ENCODE measurements at places on chromosomes 1 and 21.

- peak; percentile 54 for DNase-seq
These were observed 34.7 kb upstream of the GPR25 start for GRCh38 chr1:200837931-200838571.

DNA sequence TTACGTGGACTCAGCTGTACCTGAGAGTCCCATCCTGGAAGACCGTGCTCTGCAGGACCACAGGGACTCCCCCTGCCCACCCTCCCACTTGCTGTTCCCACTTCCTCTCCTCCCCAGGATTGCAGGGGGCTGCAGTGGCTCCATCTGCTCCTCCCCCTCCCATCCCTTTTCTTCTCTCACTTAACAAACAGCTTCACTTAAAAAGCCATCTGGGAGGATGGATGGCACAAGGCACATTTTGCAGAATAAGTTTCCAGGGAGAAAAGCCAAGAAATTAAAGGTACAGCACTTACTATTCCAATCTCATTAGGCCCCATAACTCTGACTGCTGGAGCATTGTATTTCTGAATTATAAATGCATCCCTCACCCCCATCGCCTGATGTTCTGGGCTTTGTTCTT, 458.7 kb downstream of the PTPRU start:
- DNase-seq = no peak

DNA sequence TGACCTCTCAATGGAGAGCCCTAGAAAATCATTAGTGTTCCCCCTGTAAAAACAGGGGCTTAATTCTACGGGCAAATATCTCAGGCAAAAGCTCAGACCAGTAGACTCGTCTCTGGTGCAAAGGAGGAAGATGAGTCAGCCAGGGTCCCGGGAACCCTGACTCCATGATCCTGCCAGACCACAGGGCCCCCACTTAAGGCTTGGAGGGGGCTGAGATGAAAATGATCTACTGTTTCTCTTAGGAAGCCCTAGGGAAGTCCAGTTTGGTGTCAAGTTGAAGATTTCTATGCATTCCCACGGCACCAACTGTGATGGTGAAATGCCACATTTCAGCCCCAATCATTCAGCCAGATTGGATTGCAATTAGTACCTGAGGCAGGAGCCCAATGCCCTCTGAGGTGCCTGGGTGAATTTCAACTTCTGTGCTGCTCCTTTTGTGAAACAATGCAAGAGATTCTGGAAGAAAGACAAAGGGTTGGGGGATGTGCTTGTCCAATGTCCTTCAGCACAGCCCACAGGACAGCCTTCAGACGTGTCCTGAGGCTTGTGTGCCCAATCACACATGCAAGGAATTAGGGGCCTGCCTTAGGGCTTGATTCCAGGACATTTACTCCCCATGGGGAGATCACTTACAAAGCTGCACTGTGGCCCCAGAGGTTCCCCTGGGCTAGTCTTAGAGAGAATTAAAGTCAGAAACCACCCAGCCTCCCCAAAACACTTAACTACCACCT, 18.1 kb downstream of the NAV1 start:
- peak; percentile 54 for DNase-seq

GRCh38 chr1:19196331-19196730, 13.7 kb downstream of the UBR4 start:
- DNase-seq = no peak

- DNase-seq = peak; percentile 61
These were observed 70.3 kb upstream of the CAMK1G start for GRCh38 chr1:209513226-209513625.

- peak; percentile 49 for DNase-seq
These were observed 258.1 kb downstream of the SDCCAG8 start for GRCh38 chr1:243513726-243514491.

Data from GM23248 (cell line).